ENCODE measurements at places on chromosomes 11 and 22.

- no peak for DNase-seq
Observed at GRCh38 chr22:30036656-30037055, 43.6 kb upstream of the HORMAD2 start.

DNA sequence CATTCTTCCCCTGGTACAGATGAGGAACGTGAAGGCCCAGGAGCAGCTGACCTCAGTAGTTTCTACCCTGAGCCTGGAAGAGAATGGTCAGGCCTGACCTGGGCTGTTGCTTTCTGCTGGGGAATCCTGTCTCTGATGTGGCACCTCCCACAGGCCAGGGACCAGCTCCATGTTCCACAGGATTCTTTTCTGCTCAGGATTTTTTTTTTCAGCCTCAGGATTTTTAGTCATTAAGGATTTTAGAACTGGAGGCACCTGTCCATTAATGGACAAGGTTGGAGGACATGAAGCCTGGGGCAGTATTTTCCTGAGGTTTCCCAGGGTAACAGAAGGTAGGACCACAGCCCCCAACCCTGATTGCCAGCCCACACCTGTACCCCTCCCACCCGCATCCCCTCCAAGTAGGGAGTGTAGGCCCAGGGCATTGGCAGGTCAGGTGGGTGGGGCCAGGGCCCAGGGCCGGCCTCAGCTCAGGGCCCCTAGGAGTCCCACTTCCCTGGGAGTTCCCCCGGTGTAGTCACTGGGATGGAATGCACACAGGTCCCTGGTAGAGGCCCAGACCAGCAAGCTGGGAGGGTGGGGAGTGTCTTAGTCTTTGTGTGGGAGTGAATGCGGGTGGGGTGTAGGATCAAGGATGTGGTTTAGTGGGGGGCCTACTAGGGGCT lies 16.1 kb downstream of the BIK start:
- DNase-seq: no peak

DNA sequence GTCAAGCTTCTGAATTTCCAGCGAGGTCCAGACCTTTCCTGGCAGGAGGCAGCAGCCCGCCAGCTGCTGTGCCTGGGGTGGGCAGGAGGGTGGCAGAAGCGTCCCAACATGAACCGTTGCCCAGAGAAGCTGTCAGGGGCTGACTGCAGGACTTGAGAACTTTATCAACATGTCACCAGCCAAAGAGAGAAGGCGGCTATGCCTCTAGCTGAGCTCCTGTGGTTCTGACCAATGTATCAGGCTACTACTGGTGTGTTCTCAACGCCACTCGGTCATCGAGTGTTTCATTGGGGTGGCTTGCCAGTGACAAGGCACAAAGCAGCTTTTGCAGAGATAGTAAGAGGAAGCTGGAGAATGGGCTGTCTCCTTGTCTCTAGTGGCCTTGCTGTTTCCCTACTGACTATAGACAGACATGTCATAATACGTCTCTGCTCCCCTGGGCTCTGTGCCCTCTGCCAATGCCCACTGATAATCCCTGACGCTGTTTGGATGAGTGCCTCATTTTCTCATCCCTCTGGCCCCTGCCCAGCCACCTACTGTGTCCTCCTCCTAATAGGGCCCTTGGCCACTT lies 17.6 kb upstream of the ASCC2 start:
- no peak for DNase-seq

DNA sequence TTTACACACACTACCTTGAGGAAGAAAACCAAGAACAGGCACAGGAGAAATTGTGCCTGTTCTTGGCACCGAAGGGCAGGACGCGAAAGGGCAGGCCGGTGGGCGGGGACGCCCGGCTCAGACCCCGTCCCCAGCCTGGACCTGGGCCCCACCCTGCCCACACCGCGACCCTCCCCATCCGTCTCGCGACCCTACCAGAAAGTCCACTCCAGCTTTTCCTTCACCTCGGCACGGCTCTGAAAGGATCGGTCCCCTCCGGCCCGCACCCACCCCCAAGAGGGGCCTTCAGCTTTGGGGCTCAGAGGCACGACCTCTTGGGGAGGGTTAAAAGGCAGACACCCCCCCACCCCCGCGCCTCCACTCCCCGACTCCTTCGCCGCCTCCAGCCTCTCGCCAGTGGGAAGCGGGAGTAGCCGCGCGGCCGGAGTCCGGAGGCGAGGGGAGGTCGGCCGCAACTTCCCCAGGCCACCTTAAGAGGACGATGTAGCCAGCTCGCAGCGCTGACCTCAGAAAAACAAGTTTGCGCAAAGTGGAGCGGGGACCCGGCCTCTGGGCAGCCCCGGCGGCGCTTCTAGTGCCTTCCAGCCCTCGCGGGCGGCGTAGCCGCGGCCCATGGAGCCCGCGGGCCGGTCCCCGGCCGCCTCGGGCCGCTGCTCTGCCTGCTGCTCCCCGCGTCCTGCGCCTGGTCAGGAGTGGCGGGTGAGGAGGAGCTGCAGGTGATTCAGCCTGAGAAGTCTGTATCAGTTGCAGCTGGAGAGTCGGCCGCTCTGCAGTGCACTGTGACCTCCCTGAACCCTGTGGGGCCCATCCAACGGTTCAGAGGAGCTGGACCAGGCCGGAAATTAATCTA lies 4.4 kb downstream of the SEC14L6 start:
- no peak for DNase-seq

- DNase-seq: no peak
Observed at GRCh38 chr22:22388090-22388489, 120.5 kb downstream of the ZNF280B start.

GRCh38 chr11:60334005-60334620 lies 7.1 kb downstream of the MS4A6E start:
- peak; percentile 25 for DNase-seq

DNA sequence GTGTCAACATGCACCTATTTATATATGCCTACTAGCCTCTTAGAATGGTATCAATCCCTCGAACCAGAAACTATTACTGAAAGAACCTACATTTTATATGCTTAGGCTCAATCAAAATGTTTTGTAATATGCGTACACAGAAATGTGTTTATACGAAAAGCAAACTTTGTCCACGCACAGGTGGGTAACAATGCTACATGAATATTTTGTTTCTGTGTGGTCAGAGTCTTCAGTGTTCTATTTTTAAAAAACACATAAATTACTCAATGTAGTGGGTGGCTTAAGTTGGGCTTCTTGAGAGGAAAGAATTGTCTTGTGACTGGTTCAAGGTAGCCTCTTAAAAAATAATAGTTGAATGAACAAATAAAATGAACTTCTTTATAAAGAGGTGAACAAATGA lies 46.1 kb downstream of the SYTL2 start:
- no peak for DNase-seq

DNA sequence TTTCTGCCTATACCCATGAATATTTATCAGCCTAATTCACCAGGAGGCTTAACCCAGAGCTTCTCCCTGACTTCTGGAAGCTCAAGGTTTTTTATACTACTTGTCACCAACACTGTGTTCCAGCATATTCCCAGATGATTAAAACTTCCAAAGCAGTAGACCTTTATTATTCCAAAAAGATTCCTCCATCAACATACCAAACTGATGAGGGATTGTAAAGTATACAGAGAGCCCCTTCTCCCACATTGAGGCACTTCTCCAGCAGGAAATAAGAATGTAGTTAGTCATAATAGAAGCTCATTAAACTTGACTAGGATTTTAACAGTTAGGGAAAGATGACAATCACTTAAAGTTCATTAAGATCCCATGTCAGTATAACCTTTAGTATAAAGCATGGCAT lies 51.4 kb upstream of the CEP126 start:
- no peak for DNase-seq

DNA sequence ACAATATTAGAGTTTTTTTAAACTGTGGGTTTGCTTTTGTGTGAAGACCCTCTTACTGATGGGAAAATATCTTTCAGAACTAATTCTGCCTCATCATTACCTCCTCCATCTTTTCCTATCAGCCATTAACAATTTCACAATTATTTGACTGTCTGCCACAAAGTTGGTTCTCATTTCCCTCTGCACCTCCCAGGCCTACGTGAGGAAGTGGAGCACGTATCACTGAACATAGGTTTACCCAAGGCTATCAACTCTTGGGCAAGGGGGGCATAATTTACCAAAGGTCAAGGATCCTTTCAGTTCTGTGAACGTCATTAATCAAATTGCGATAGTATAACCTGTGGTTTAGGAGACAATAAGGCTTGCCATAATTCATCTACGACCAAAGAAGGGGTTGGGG lies 60.0 kb downstream of the LIF start:
- DNase-seq: no peak

GRCh38 chr11:71294846-71295600 lies 42.6 kb upstream of the SHANK2 start:
- no peak for DNase-seq

- no peak for DNase-seq
Observed at GRCh38 chr11:8809939-8810539, 101.0 kb upstream of the AKIP1 start.

GRCh38 chr11:17770917-17771316 lies 36.3 kb downstream of the KCNC1 start:
- no peak for DNase-seq

- no peak for DNase-seq
Observed at GRCh38 chr11:59728913-59729312, 15.3 kb upstream of the OR10V1 start.

- no peak for DNase-seq
Observed at GRCh38 chr22:26953012-26953883, 295.9 kb downstream of the MIAT start.

DNA sequence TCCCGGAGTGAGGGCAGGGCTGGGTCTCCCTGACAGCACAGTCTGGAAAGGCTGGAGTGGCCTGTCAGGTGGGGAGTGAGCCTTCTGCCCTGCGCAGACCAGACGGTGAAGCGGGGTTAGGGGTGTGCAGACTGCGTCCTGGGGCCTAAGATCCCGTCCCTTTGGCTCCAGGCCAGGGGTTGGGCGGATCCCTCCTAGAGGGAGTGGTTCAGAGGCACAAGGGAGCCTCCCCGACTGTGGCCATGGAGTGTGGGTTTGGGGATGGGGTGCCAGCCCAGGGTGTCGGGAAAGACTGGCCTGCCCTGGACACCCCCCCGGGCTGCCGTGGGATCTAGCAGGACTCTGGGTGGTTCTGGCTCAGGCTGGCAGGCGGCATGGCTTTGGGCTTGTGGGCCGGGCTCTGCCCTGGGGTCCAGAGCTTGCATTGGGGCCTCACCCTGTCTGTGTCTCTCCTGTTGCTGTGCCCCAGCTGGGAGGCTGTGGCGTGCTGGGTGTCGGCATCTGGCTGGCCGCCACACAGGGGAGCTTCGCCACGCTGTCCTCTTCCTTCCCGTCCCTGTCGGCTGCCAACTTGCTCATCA lies 19.5 kb downstream of the TSPAN4 start:
- no peak for DNase-seq

- no peak for DNase-seq
Observed at GRCh38 chr11:7775689-7776088, 21.1 kb downstream of the OR5P2 start.

DNA sequence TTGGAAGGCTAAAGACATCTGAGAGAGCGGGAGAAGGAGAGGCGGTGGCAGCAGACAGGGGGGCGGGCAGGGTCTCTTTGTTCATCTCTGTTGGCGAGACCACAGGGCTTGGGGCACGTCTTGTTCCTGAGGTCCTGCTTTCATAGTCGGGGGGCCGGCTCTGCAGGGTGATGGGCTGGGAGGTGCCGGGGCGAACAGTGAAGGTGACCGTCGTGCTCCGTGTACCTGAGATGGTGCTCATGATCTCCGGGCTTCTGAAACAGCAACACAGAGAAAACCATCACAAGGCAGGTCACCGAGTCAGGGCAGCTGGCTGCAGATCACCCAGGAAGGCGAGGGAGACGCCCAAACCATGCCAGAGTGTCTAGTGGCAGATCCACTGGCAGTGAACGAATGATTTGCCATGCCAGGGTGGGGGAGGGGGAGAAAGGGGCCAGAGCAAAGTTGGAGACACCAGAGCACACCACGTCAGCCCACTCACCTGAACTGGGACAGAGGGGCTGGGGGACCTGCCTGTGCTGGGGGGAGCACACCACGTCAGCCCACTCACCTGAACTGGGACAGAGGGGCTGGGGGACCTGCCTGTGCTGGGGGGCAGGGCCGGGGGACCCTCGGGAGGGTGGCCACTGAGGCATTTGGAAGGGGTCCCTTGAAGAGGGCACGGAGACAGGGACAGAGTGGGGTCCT lies 75.0 kb downstream of the CTTN start:
- DNase-seq: no peak

- DNase-seq: no peak
Observed at GRCh38 chr22:40588726-40589125, 47.8 kb downstream of the MRTFA start.

DNA sequence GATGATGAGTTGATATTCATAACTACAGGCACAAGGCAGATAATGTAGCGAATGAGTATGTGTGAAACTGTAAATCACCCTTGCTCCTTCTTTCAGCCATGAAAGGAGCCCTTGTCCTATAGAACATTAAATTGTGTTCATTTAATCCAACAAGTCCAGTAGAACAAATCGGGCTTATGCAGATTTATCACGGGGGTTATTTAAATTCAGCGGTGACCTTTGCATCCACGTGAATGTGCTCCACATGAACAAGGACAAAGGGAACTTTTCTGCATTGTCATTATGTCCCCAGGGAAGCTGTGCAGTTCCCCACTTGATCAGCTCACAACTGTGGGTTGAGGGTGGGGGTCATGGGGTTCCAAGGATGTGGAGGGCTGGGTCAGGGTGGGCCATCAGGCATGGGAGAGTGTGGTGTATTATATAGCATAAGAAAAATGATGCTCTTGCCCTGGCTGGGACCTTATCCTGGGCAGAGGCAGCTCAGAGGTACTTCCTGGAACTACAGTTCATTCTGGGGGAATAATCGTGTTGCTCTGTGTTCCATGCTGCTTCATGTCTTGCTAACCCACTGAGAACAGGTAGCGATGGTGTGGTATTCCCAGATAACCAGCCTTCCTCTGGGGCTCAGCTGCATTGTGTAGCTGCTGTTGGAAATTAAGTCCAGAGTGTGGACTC lies 306.6 kb downstream of the FAT3 start:
- DNase-seq: no peak

DNA sequence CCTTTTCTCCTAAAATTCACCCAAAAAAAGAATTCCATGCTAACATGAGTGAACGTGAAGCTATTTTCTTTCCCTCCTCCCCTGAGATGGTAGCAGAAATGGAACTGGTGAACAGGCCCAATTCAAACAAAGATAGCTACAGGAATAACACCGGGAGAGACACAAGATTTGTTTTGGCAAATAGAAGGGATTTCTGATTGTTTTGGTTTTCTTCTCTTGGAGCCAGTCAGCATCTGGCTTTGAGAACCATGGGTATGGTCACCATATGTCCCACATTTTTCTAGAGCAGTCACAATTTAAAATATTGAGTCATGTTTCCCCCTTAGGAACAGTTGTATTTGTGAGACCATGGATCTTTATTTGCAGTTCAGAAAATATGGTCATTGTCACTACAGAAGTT lies 214.1 kb downstream of the FAM76B start:
- DNase-seq: no peak

GRCh38 chr11:41978945-41979344 lies 519.5 kb upstream of the LRRC4C start:
- DNase-seq: no peak

Measured in activated naive CD8-positive, alpha-beta T cell treated with anti-CD3 and anti-CD28 coated beads, Interleukin-2, amount 50 U/mL, for 16 hours (primary cell).